H1 (cell line): ENCODE measurements at places on chromosomes 3 and 15.

DNA sequence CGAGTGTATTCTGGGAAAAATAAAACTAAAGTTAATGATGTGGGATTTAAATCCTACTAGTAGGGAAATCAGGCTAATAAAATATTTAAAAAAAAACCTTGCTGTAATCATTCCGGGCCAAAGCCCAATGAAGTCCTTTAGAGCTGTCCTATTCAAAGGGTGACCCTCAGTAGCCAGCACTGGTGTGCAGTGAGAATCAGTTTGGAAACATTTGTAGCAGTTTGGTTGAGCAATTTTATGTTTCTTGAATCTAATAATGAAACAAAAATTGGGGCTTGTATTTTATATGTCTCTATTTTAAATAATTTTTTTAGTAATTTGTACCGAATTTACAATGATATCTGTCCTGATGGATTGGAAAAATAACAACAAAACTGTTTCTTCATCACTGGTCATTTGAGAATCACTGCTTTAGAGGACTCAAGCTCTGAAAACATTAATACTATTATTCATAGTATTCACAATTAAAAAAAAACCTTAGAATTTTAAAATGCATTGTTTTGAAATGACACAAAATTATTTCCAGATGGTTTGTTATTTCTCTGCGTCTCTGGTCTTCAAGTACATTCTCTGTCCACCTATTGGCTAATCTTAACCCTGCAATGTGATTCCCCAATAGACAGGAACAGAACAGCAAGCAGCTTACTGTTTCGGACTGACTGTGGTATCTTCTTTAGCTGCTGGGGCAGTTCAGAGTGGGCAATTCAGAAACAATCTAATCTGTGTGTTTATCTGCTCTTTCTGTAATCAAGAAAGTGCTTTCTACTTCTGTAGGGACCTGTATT, 71.2 kb downstream of the OTOL1 start:
- H3K27ac ChIP-seq, result no peak overlapping the region
- H3K4me3 ChIP-seq, result no peak overlapping the region
- no peaks in the 10 kb centered on the region for H3K36me3 ChIP-seq
- no peak for DNase-seq
- H3K4me1 ChIP-seq, result no peaks in the 10 kb centered on the region
- no peaks in the 10 kb centered on the region for H3K27me3 ChIP-seq

DNA sequence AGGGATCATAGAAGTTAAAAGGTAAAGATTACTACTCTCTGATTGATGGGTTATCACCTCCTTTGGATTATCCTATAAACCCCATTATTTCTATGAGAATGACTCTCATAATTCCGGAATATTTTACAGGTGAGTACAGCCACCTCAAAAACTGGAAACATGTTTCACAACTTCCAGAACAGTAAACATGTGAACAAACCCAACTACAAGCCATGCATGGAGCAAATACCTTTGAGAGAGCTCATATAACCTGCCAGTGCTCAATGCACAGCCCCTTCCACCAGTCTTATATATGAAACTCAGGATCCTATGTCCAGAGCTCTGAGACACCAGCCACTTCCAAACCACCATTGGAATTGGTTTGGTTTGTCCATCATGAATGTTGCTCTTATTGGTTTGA, 208.0 kb downstream of the MECOM start:
- H3K4me1 ChIP-seq, result no peaks in the 10 kb centered on the region
- no peak overlapping the region for H3K4me3 ChIP-seq
- H3K27me3 ChIP-seq, result no peaks in the 10 kb centered on the region
- no peak overlapping the region for H3K27ac ChIP-seq
- no peaks in the 10 kb centered on the region for H3K36me3 ChIP-seq

GRCh38 chr3:165669967-165670366, 167.3 kb downstream of the BCHE start:
- H3K27me3 ChIP-seq, result no peaks in the 10 kb centered on the region
- no peak for DNase-seq
- no peaks in the 10 kb centered on the region for H3K4me1 ChIP-seq
- no peak overlapping the region for H3K27ac ChIP-seq
- no peak overlapping the region for H3K4me3 ChIP-seq

GRCh38 chr15:70250208-70251201, 152.8 kb upstream of the TLE3 start:
- H3K4me3 ChIP-seq, result no peak overlapping the region
- H3K36me3 ChIP-seq, result no peaks in the 10 kb centered on the region
- no peaks in the 10 kb centered on the region for H3K27me3 ChIP-seq
- DNase-seq, result no peak
- H3K27ac ChIP-seq, result no peak overlapping the region
- peaks cover 11% of the 10 kb centered on the region for H3K4me1 ChIP-seq

DNA sequence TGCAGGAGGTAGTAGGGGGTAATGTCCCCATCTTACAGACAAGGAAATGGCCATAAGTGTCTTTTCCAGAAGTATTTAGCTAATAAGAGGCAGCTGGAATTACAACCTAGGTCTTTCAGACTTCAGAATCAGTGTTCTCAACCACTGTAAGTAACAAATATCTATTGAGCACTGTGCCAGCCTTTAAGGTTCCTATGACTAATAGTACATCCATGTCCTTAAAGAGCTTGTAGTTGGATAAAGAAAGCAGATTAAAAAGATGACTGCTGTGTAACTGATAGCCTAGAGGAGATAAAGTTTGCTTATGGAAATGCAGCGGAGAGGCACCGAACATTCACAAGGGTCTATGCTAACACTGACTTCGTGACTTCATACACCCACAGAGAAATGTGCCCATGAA, 136.0 kb downstream of the KCNMB2 start:
- H3K27ac ChIP-seq, result no peak overlapping the region
- no peaks in the 10 kb centered on the region for H3K36me3 ChIP-seq
- no peak for DNase-seq
- H3K4me1 ChIP-seq, result no peaks in the 10 kb centered on the region
